ENCODE measurements at places on chromosomes 4 and X. TPM values are rescaled to one million over a fixed set of nuclear protein-coding genes. Genes with fewer than 3 reads are reported as not detected.

- peak; percentile 59 for DNase-seq
- no peaks in the 10 kb centered on the region for H3K27me3 ChIP-seq
- no peak overlapping the region for H3K4me3 ChIP-seq
- no peaks in the 10 kb centered on the region for H3K36me3 ChIP-seq
Measured at GRCh38 chrX:40542972-40543371, 37.8 kb upstream of the ATP6AP2 start.

The GPR143 gene
- 2.6 TPM for total RNA-seq

The SLC25A53 gene
- 17.8 TPM for total RNA-seq

- H3K36me3 ChIP-seq = no peaks in the 10 kb centered on the region
- DNase-seq = no peak
- no peaks in the 10 kb centered on the region for H3K4me1 ChIP-seq
Measured at GRCh38 chrX:10564484-10564883, 55.9 kb downstream of the MID1 start.

GRCh38 chr4:184011826-184012380 lies 106.8 kb downstream of the STOX2 start:
- H3K27me3 ChIP-seq = no peaks in the 10 kb centered on the region
- H3K36me3 ChIP-seq = peaks cover 10% of the 10 kb centered on the region
- no peak for DNase-seq
- no peak overlapping the region for H3K4me3 ChIP-seq
- no peaks in the 10 kb centered on the region for H3K4me1 ChIP-seq
- H3K27ac ChIP-seq = no peak overlapping the region

The VBP1 gene
- 46.2 TPM for total RNA-seq

The MID1 gene
- 9.5 TPM for total RNA-seq

GRCh38 chr4:149136951-149137620 lies 678.6 kb downstream of the IQCM start:
- DNase-seq = no peak
- no peaks in the 10 kb centered on the region for H3K4me1 ChIP-seq
- H3K4me3 ChIP-seq = no peak overlapping the region

The CXCL6 gene
- total RNA-seq = not detected

- H3K27ac ChIP-seq = no peak overlapping the region
- no peak for DNase-seq
- no peak overlapping the region for H3K4me3 ChIP-seq
- H3K36me3 ChIP-seq = no peaks in the 10 kb centered on the region
Measured at GRCh38 chr4:79856196-79856595, 216.8 kb downstream of the ANTXR2 start.

The MSX1 gene
- total RNA-seq = 20.8 TPM

GRCh38 chrX:11329021-11329420 lies 35.8 kb downstream of the AMELX start:
- H3K27me3 ChIP-seq = no peaks in the 10 kb centered on the region
- no peak overlapping the region for H3K27ac ChIP-seq
- H3K36me3 ChIP-seq = no peaks in the 10 kb centered on the region
- no peak overlapping the region for H3K4me3 ChIP-seq
- no peaks in the 10 kb centered on the region for H3K4me1 ChIP-seq
- no peak for DNase-seq

The DCAF4L1 gene
- 0.71 TPM for total RNA-seq

- no peaks in the 10 kb centered on the region for H3K4me1 ChIP-seq
- no peak for DNase-seq
- H3K36me3 ChIP-seq = no peaks in the 10 kb centered on the region
Measured at GRCh38 chr4:31069151-31069550, 349.0 kb downstream of the PCDH7 start.

DNA sequence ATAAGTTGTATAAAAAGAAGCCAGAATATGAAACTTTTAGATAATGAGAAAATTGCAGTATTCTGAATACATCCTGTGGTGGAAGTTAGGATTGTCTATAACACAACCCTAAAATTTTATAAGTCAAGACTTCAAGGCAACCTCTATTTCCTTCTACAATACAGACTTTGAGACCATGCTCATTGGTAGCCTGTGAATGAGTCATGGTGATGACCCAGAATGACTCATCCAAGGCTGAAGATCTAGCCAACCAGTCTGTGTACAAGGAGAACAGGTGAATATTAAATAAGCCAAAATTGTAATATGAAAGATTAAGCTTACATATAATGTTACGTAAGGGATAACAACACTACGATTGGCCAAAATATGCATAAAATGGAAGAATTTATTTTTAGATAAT lies 475.9 kb upstream of the GALNT7 start:
- no peak overlapping the region for H3K4me3 ChIP-seq
- no peaks in the 10 kb centered on the region for H3K36me3 ChIP-seq
- no peak for DNase-seq
- no peaks in the 10 kb centered on the region for H3K27me3 ChIP-seq

The MAGEB16 gene
- not detected for total RNA-seq

GRCh38 chrX:13216139-13216538 lies 103.7 kb downstream of the ATXN3L start:
- no peaks in the 10 kb centered on the region for H3K4me1 ChIP-seq
- DNase-seq = no peak
- H3K27ac ChIP-seq = no peak overlapping the region
- no peaks in the 10 kb centered on the region for H3K36me3 ChIP-seq
- H3K4me3 ChIP-seq = no peak overlapping the region

DNA sequence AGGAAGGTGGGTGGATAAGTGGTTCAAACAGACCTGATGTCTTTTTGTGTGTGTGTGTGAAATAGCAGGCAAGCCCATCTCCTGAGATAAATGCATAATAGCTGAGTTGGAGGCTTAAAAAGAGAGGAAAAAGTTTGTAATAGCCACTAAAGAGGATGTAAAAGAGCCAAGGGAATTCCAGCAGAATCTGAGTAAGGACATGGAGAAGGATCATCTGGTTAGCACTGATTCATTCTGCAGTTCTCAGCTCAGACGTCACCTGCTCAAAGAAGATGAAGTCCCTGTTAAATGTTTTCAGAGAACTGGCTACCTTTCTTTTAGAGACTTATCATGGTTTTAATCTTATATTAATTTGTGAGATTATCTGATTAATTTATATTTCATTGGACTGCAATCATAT lies 21.0 kb upstream of the IL13RA2 start:
- H3K4me3 ChIP-seq = no peak overlapping the region
- H3K27me3 ChIP-seq = no peaks in the 10 kb centered on the region
- no peak for DNase-seq
- H3K4me1 ChIP-seq = no peaks in the 10 kb centered on the region
- H3K27ac ChIP-seq = no peak overlapping the region

The EFHC2 gene
- total RNA-seq = 6.2 TPM

The SLC25A5 gene
- 110 TPM for total RNA-seq

DNA sequence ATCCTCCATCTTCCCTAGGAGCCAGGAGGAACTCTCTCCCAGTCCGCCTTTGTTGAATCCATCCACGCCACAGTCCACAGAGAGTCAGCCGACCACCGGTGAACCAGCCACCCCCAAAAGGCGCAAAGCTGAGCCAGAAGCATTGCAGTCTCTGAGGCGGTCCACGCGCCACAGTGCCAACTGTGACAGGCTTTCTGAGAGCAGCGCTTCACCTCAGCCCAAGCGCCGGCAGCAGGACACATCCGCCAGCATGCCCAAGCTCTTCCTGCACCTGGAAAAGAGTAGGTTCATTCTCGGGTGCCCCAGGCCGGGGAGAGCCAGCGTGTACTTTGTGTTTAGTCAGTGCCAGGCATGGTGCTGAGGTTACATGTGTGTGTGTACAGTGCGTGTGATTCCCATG lies 7.4 kb downstream of the MSL3 start:
- no peaks in the 10 kb centered on the region for H3K4me1 ChIP-seq
- no peaks in the 10 kb centered on the region for H3K27me3 ChIP-seq
- no peak overlapping the region for H3K4me3 ChIP-seq
- H3K27ac ChIP-seq = no peak overlapping the region

GRCh38 chr4:78566834-78567499 lies 15.4 kb downstream of the ANXA3 start:
- peak overlapping the region; percentile 97 for H3K27ac ChIP-seq
- H3K4me1 ChIP-seq = peaks cover 28% of the 10 kb centered on the region
- no peak overlapping the region for H3K4me3 ChIP-seq
- H3K36me3 ChIP-seq = no peaks in the 10 kb centered on the region

The NEXMIF gene
- total RNA-seq = 2.0 TPM

GRCh38 chr4:158193171-158193749 lies 17.0 kb upstream of the TMEM144 start:
- H3K27me3 ChIP-seq = no peaks in the 10 kb centered on the region
- no peak for DNase-seq
- no peaks in the 10 kb centered on the region for H3K36me3 ChIP-seq

DNA sequence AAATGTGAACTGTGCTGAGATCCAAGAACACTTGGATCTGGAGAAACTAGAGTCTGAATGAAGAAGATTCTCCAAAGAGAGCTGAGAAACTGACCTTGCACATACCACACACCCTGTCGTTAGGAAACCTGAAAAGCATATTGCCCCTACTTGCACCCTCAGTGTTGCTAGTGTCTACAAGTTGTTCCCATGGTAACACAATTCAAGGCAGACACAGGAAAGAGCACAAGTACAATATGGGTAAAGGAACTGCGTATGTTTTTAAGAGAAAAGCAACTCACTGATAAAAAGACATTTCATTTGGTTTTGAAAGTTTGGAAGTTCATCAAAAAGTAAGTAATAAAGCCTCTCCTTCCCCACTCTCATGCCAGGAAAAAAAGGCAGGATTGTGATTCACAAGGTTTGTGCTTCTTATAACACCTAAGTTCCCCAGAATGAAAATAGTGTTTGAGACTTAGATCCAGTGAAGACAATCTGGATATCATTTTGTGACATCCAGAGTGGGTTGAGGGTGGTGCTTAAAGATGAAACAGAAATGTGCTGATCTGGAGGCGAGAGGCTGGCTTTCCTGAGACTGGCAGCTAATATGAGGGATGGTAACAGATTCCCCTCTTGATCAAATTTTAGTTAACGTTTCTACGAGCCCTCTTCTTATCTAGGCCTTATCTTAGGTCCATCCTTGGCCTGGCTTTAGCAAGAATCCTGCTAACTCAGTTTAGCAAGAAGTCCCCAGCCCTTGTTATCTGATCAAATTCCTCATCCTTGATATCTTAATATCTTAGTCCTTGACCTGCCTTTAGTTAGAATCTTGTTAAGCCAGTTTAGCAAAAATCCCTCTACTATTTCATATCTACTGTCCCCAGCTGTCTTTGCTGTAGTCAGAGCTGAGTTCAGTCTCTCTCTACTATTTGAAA lies 42.3 kb downstream of the NIPAL1 start:
- no peaks in the 10 kb centered on the region for H3K36me3 ChIP-seq
- DNase-seq = no peak
- H3K27me3 ChIP-seq = no peaks in the 10 kb centered on the region

- no peaks in the 10 kb centered on the region for H3K27me3 ChIP-seq
- H3K4me3 ChIP-seq = no peak overlapping the region
- H3K4me1 ChIP-seq = no peaks in the 10 kb centered on the region
- no peaks in the 10 kb centered on the region for H3K36me3 ChIP-seq
- no peak overlapping the region for H3K27ac ChIP-seq
- peak; percentile 26 for DNase-seq
Measured at GRCh38 chrX:109886122-109886761, 116.7 kb upstream of the TMEM164 start.

DNA sequence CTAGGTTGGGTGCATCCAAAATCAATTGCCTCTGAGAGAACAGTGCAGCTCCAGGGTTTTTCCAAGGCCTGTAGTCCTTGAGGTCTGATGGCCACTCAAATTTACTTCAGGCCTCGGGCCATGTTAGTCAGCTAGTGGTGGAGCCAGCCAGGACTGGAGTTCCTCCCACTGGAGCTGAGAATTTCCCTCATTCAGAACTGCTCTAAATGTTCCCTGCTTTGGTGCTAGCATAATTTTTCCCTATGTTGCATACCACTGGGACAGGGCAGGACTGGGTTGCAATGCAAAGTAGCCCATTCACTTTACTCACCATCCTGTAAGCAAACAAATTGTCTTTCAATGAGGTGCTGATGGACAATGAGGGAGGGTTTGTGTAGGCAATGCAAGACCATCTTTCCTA lies 146.0 kb upstream of the ZXDB start:
- no peak overlapping the region for H3K27ac ChIP-seq
- no peaks in the 10 kb centered on the region for H3K27me3 ChIP-seq
- no peak overlapping the region for H3K4me3 ChIP-seq
- H3K4me1 ChIP-seq = no peaks in the 10 kb centered on the region
- no peaks in the 10 kb centered on the region for H3K36me3 ChIP-seq

- H3K36me3 ChIP-seq = no peaks in the 10 kb centered on the region
- DNase-seq = no peak
- H3K4me3 ChIP-seq = no peak overlapping the region
- no peaks in the 10 kb centered on the region for H3K27me3 ChIP-seq
- H3K4me1 ChIP-seq = no peaks in the 10 kb centered on the region
- no peak overlapping the region for H3K27ac ChIP-seq
Measured at GRCh38 chr4:124095621-124096020, 616.9 kb downstream of the ANKRD50 start.
